ENCODE measurements at places on chromosomes 6 and 20.

- DNase-seq = no peak
Measured at GRCh38 chr20:31712564-31713311, 9.9 kb downstream of the BCL2L1 start.

- no peak for DNase-seq
Measured at GRCh38 chr6:14259594-14260152, 142.1 kb downstream of the CD83 start.

- no peak for DNase-seq
Measured at GRCh38 chr20:62876902-62877816, 15.5 kb upstream of the TCFL5 start.

- DNase-seq = no peak
Measured at GRCh38 chr6:21149470-21149869, 444.1 kb upstream of the SOX4 start.

- no peak for DNase-seq
Measured at GRCh38 chr6:142753196-142753595, 191.8 kb downstream of the HIVEP2 start.

GRCh38 chr20:16230402-16230801, 342.8 kb downstream of the KIF16B start:
- DNase-seq = no peak

DNA sequence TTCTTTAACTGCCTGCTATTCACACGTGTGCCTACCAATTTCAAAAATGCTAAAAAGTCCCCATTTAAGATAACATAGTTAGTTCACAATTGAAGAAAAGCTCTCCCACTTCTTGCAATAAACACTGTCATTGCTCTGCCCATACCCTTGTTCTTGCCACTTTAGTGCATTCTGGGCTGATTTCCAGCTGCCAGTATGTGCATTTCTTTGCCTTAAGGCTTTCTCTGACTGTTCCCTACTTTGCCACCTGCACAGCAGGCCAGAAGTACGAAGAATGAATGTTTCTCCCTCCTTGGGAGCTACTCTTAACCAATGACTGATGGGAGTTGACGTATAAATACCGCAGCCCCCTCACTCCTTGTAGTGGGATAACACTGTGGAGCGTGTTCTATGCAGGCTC, 16.0 kb upstream of the ATRN start:
- no peak for DNase-seq

DNA sequence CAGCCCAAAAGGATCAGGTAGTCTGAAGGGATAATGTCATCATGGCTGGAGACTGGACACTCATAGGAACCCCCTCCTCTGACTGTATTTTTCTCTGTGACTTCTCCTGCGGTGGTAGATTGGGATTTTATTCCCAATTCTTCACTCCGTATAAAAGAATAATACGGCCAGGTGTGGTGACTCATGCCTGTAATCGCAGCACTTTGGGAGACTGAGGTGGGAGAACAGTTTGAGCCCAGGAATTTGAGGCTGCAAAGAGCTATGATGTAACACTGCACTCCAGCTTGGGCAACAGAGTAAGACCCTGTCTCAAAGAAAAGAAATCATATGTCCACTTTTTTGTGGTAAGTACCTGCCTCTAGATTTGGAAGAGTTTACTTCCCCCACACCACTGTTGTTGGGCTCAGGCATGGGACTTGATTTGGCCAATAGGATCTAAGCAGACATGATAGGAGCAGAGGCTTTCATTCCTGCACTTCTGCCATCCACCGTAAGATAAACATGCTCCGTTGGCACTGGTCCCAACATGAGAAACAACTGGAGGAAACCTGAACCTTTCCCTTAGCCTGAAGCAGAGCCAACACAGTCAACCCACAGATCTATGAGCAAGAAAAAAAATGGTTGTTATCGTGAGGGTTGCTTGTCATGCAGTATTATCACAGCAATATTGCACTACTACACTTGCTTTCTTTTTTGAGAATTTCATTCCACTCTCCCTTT, 82.0 kb downstream of the JPH2 start:
- no peak for DNase-seq

DNA sequence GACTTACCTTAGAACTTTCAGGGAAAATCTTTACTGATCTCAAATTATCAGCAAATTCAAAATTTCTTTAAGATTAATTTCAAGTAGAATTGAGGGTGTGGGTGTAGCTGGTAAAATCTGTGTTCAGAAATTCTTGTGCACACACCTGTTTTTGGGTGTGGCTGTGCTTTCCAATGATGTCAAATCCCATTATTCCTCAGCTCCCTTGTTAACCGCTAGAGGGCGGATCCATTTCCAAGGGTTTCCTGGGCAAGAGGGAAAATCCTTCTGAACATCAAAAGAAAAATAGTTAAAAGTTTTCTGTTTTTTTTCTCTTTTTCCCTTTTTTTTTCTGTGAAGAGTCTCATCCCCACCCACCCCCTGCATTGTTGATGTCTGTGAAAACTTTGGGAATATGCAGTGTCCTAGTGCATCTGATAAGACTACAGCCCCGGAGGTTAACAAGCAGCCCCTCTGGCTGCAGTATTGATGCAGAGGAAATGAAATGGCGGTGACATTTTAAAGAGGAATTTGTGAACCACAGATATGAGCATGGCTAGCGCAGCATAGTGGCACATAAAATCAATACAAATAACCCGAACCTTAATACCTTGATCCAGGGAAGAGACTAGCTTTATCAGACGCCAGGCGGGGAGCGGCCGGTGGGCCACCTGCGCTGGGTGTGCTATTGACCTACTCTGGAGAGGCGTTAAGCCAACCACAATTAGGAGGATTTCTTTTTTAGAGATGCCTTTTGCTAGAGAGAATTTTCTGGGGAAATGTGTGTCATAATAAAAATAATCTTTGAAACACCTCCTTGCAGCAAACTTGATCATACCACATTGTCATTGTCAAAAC, 130.9 kb downstream of the FOXA2 start:
- no peak for DNase-seq

GRCh38 chr20:37856932-37857660, 45.8 kb upstream of the VSTM2L start:
- DNase-seq = no peak

DNA sequence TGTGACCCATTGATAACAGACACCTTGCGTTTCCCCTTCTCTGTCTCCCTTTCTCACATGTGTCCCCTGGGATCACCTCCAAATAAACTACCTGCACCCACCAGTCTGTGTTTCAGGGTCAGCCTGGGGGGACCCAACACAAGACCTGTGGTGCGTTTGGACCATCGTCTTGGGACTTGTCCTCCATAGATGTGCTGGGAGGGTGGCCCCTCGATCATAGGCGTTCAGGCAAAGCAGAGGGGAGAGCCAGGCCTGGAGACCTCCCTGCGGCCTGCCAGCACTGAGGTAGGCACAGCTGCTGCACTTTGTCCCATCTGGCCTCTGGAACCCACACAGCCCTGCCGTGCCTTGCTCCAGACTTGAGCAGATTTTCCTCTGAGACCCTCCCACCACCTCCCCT, 18.1 kb downstream of the CST9 start:
- DNase-seq = no peak

- no peak for DNase-seq
Measured at GRCh38 chr6:2751871-2752270, 1.1 kb upstream of the MYLK4 start.

DNA sequence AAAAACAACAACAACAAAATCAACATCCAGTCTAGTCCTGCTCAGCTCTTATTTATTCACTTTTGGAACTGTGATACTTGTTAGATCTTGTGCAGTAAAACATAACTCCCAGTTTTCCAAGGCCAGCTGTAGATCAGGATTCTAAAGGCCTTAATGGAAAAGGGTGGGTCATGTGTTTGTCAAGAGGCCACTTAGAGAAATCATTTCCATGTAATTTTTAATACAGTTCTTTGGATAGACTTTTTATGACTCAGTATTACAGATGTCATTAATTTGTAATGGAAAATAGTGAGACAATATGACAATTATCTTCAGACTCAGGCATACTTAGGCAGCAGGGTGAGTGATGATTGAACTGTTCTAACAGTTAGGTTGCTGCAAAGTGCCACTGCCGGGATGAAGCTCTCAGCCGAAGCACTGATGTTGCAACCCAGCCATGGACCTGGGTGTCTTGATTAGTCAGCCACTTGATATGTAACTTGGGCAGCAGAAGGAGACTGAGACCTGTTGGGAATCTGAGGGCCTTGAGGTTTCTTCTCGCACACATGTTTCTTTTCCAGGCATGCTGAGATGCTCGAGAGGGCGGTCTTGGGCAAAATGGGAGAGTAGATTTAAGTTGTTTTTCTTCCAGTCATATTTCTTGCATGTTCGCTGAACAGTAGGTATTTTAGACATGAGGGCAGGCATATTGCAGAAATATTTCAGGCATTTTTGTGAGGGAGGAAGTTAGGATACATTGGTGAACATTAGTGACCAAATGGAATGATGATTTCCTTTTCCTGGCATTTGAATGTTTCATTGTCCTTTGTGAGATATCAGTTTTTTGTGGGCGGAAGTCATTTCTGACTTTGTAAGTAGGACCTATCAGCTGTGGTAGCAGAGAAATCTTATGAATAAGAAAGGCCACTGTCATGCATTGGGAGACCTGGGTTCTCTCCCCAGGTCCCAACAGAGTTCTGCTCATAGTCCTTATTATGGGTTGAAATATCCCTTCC, 52.3 kb downstream of the SLX4IP start:
- DNase-seq = no peak

GRCh38 chr20:21101932-21102575, 4.1 kb downstream of the LINC00237 start:
- peak; percentile 40 for DNase-seq

DNA sequence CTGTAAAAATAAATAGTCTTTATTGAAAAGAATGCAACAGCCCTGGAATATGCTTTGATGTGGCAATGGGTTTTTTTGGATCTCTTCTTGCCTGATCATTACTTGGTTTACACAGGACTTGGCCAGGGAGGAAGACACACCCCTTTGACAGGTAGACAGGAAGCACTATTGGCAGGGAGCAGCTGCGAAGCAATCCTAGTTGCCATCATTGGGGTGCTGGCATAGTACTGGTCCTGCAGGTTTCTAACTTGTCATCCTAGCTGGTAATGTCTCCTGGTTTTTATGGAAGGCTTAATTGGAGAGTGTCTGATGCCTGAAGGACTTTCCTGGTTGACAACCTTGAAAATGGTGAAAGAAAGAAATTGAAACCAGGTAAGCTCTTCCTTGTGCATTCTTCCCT, 71.2 kb upstream of the CCN6 start:
- no peak for DNase-seq

- DNase-seq = no peak
Measured at GRCh38 chr6:39686976-39687375, 38.2 kb downstream of the KIF6 start.

DNA sequence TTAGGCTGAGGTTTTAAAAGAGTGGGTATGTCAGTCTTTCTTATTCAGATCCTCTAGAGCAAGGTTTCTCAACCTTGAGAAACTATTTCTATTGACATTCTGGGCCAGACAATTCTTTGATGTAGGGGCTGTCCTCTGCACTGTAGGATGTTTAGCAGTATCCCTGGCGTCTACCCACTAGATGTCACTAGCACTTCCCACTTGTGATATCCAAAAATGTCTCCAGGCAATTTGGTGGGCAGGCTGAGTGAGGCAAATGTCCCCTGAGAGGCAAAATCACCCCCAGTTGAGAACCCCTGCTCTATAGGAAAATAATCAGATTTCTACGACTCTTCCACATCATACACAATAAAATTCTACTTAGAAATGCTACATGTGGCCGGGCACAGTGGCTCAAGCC, 7.7 kb upstream of the ZKSCAN8 start:
- peak; percentile 39 for DNase-seq

DNA sequence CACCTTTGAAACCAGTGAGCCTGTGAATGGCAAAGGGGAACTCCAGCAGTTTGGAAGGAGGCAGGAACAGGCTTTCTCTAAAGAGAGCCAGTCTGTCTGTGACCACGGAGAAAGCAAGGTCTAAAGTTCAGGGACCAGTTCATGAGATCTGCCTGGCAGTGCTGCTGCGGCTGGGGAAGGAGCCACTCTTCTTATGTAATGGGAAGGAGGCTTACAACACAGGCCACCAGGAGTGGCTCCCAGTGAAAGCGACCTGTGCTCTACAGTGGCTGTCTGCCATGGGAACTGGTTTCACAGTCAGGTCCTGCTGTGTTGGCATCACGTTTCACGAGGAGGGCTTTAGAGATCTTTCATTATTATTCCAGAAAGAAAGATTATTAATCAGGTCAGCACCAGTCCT, 291.9 kb upstream of the PRDM1 start:
- peak; percentile 42 for DNase-seq

GRCh38 chr20:17803765-17804164, 104.0 kb downstream of the BANF2 start:
- DNase-seq = no peak

DNA sequence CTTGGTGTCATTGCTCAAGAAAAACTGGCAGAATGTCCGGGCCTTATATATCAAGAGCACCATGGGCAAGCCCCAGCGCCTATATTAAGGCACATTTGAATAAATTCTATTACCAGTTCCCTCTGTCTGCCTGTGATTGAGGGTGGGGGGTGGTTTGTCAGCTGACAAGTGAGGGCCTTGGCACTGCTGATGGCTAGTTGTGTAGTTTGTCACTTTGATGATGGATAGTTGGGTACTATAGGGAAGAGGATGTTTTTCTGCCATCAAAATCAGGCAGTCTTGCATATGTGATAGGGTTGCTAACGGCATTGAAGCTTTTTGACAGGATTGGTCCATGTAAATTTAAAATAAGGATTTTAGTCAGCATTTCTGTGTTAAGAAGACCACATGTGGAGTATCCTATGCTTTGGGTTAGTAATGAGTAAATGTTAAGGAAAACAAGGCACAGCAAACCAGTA, 2.5 kb downstream of the RPL10A start:
- DNase-seq = no peak

DNA sequence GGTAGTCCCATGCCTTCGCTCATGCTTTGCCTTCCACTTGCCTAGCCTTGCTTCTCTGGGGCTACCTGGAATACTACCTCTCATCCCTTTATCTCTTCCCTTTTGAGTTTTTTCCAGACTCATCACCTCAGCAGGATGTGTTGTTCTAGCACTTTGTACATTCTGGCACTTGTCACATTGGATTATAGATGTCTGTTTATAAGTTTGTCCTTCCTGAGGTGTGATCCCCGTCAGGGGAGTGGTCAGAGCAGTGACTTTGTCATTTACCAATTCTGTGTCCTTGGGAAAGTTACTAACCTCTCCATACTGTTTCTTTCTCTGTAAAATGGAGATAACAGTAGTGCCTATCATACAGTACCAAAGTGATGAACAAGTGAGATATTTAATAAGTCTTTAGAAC, 66.5 kb downstream of the CTNNBL1 start:
- DNase-seq = no peak
